ENCODE measurements at places on chromosomes 3 and 15.

GRCh38 chr3:195319060-195319459 is 48.1 kb upstream of the XXYLT1 start:
- no peak for DNase-seq

DNA sequence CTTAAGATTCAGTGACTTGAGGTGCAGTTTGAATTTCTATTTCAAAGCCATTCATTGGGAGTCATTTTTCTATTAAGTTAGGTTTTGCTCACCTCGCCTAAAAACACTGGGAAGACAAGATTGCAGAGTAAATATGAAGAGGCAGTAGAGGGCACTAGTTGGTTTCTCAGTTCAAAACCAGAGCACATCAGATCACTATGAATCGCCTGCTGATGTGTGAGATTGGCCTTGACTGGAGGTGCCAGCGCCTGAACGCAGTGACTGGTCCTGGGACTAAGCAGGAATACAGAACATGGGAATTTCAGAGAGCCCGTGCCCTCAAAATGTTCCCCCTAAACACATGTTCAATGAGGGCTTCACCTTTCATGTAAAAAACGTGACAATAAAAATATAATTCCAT is 229.0 kb downstream of the ITPR1 start:
- DNase-seq = no peak

- DNase-seq = no peak
These were observed 233.8 kb downstream of the NTRK3 start for GRCh38 chr15:88022716-88023115.

- no peak for DNase-seq
These were observed 451.9 kb downstream of the FOXP1 start for GRCh38 chr3:71131375-71132314.

- DNase-seq = no peak
These were observed 117.0 kb downstream of the FOXP1 start for GRCh38 chr3:71466483-71466882.

DNA sequence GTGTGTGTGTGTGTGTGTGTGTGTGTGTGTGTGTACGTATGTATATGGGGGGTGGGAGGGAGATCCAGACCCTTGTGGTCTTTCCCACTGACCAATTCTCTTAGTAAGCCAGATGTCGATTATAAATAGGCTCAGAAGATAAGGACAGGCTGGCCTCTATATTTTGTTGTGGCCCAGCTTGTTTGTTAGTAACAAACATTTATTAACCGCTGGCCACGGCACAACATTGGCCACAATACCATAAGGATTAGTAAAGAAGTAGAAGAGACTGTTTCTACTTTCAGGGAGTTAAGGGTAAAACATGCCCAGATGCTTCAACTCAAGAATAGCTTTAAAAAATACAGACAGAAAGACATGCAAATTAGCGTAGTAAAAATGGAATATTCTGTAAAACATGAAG is 58.1 kb downstream of the ABHD2 start:
- DNase-seq = no peak

DNA sequence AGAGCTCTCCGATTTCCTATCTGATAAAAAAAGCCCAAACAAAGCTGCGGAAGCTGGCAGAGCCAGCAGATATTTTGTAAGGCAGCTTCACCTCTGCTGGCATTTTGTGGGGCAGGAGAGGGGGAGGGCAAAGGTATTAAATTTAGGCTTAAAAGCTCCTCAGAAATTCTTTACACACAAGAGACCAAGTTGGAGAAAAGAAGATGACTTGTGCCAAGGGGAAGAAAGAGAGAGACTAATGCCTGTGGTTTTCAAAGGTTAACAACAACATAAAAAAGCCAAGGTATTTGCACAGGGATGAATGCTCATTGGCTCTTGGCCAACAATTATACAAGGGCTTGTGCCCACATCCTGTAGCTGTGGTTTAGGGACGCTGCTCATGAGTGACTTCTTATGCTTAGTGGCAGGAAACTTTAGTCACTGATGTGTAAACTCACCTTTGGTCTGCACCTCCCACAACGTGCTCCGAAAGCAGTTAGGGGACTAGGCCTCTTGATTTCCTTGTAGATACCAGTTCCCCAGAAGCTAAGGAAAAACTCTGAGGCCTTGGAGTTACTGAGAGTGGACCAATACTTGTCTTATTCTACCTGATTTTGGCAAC is 152.9 kb downstream of the TPRG1 start:
- peak; percentile 29 for DNase-seq
